Neural crest cell (in vitro differentiated cells): ENCODE measurements at places on chromosomes 2 and 18. TPM values are rescaled to one million over a fixed set of nuclear protein-coding genes. Genes with fewer than 3 reads are reported as not detected.

- DNase-seq, result no peak
- peaks cover 11% of the 10 kb centered on the region for H3K4me1 ChIP-seq
- H3K27ac ChIP-seq, result no peak overlapping the region
These were observed 11.8 kb downstream of the G6PC2 start for GRCh38 chr2:168912901-168913369.

DNA sequence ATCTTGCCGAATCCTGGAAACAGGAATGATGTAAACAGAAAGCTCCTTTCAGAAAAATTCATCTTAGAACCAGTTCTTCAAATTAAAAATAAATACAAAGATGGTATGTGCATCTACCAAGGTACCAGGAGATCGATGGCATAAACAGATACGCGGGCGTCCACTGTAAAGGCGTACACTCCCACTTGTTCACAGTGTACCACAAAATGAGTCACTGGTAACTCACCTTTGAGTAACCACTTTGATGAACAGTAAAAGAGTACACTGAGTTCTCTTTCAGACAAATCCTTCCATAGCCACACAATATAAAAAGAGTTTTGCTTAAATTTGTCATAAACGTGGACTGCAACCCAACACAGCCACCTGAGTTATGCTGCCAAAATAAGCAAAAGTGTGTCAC, 128.3 kb downstream of the DNER start:
- DNase-seq, result no peak
- peaks cover 9% of the 10 kb centered on the region for H3K4me1 ChIP-seq
- no peak overlapping the region for H3K4me3 ChIP-seq
- H3K27ac ChIP-seq, result no peak overlapping the region
- H3K36me3 ChIP-seq, result no peaks in the 10 kb centered on the region
- peaks cover 11% of the 10 kb centered on the region for H3K27me3 ChIP-seq

DNA sequence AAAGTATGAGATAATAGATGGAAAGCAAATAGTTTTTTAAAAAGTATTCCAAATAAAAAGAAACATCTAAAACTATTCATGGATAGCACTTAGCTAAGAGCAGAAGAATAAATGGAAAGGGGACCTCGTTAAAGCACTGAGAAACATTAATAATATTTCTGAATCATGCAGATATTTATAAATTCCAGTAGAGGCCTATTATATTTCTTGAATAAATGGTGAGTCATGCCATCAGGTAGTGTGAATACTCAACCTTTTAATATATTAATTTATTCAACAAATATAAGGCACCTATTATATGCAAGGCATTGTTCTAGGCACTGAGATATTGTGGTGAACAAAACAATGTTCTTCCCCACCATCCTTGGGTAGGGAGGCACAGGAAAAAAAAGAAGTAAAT, 53.8 kb downstream of the ICA1L start:
- no peak for DNase-seq
- peaks cover 7% of the 10 kb centered on the region for H3K4me1 ChIP-seq
- H3K27ac ChIP-seq, result no peak overlapping the region
- no peaks in the 10 kb centered on the region for H3K27me3 ChIP-seq
- H3K36me3 ChIP-seq, result peaks cover 15% of the 10 kb centered on the region

- H3K4me3 ChIP-seq, result no peak overlapping the region
- no peaks in the 10 kb centered on the region for H3K27me3 ChIP-seq
- H3K36me3 ChIP-seq, result peaks cover 4% of the 10 kb centered on the region
- no peak overlapping the region for H3K27ac ChIP-seq
- no peak for DNase-seq
These were observed 96.1 kb downstream of the LTBP1 start for GRCh38 chr2:33042819-33043218.

DNA sequence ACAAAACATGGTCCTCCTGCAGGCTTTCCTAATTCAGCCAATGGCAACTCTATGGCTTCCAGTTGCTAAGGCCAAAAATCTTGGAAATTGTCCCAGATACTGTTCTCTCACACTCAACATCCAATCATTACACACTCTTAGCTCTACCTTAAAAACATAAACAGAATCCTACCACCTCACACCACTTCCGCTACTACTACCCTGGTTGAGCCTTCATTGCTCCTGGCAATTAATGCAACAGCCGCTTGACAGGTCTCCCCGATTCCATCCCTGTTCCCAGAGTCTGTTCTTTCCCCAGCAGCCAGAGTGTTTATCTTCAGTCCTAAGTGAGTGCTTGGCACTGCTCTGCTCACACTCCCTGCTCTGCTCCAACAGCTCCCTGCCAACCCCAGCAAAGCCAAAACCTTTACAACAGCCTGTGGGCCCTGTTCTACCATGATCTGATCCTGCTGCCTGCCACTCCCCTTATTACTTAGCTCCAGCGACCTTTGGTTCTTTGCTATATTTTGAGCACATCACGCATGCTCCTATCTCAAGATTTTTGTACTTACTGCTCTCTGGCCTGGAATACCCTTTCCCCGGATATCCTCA, 67.5 kb upstream of the AMMECR1L start:
- no peak overlapping the region for H3K27ac ChIP-seq
- peaks cover 19% of the 10 kb centered on the region for H3K36me3 ChIP-seq
- no peak overlapping the region for H3K4me3 ChIP-seq
- no peaks in the 10 kb centered on the region for H3K4me1 ChIP-seq
- no peak for DNase-seq

GRCh38 chr2:147348931-147349555, 495.8 kb upstream of the ACVR2A start:
- no peak overlapping the region for H3K4me3 ChIP-seq
- no peak for DNase-seq
- H3K4me1 ChIP-seq, result peaks cover 7% of the 10 kb centered on the region
- no peaks in the 10 kb centered on the region for H3K27me3 ChIP-seq
- H3K36me3 ChIP-seq, result peaks cover 3% of the 10 kb centered on the region
- no peak overlapping the region for H3K27ac ChIP-seq

- no peaks in the 10 kb centered on the region for H3K36me3 ChIP-seq
- no peak for DNase-seq
- H3K4me1 ChIP-seq, result no peaks in the 10 kb centered on the region
- no peak overlapping the region for H3K27ac ChIP-seq
These were observed 54.4 kb downstream of the TMEFF2 start for GRCh38 chr2:192140236-192140839.

- H3K27ac ChIP-seq, result no peak overlapping the region
- no peak overlapping the region for H3K4me3 ChIP-seq
- H3K4me1 ChIP-seq, result peaks cover 38% of the 10 kb centered on the region
- DNase-seq, result no peak
- H3K27me3 ChIP-seq, result no peaks in the 10 kb centered on the region
- H3K36me3 ChIP-seq, result no peaks in the 10 kb centered on the region
These were observed 71.5 kb downstream of the BABAM2 start for GRCh38 chr2:27962006-27962405.

GRCh38 chr2:160418853-160419252, 74.8 kb downstream of the RBMS1 start:
- H3K27me3 ChIP-seq, result peaks cover 39% of the 10 kb centered on the region
- H3K4me1 ChIP-seq, result peaks cover 6% of the 10 kb centered on the region
- H3K27ac ChIP-seq, result no peak overlapping the region
- no peak for DNase-seq
- peaks cover 3% of the 10 kb centered on the region for H3K36me3 ChIP-seq
- H3K4me3 ChIP-seq, result no peak overlapping the region

DNA sequence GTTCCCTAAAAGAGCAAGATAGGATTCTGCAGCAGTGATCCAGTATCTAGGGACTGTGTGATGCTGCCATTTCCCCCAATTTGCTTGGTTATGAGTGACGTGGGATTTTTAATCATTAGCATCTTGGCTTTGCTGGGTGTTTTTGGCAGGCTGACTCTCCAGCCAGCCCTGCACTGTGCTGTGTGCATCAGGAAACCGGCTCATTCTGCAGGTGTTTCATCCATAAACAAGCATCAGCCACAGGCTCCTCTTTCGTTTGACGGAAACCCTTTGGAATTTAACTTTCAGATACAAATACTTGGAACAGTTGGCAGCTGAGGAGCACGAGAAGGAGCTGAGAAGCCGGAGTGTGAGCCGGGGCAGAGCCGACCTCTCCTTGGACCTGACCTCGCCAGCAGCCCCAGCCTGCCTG, 135.9 kb downstream of the TPGS2 start:
- H3K36me3 ChIP-seq, result no peaks in the 10 kb centered on the region
- no peak overlapping the region for H3K27ac ChIP-seq
- H3K4me1 ChIP-seq, result peaks cover 15% of the 10 kb centered on the region
- no peaks in the 10 kb centered on the region for H3K27me3 ChIP-seq
- no peak overlapping the region for H3K4me3 ChIP-seq
- DNase-seq, result no peak

- no peak for DNase-seq
- H3K4me1 ChIP-seq, result no peaks in the 10 kb centered on the region
- H3K4me3 ChIP-seq, result no peak overlapping the region
- peaks cover 31% of the 10 kb centered on the region for H3K36me3 ChIP-seq
- no peaks in the 10 kb centered on the region for H3K27me3 ChIP-seq
- H3K27ac ChIP-seq, result no peak overlapping the region
These were observed 29.8 kb downstream of the LTBP1 start for GRCh38 chr2:32976409-32977063.

GRCh38 chr2:208297961-208298360, 31.9 kb downstream of the PIKFYVE start:
- no peaks in the 10 kb centered on the region for H3K4me1 ChIP-seq
- H3K4me3 ChIP-seq, result no peak overlapping the region
- H3K27me3 ChIP-seq, result no peaks in the 10 kb centered on the region
- peaks cover 13% of the 10 kb centered on the region for H3K36me3 ChIP-seq
- no peak overlapping the region for H3K27ac ChIP-seq

The ANKRD36 gene
- 36.0 and 36.2 TPM in 2 replicates for total RNA-seq

The KYNU gene
- 0.14 and 0.26 TPM in 2 replicates for total RNA-seq

The LRRTM4 gene
- 10.1 and 10.6 TPM in 2 replicates for total RNA-seq
